ENCODE measurements at places on chromosomes 7 and 10.

DNA sequence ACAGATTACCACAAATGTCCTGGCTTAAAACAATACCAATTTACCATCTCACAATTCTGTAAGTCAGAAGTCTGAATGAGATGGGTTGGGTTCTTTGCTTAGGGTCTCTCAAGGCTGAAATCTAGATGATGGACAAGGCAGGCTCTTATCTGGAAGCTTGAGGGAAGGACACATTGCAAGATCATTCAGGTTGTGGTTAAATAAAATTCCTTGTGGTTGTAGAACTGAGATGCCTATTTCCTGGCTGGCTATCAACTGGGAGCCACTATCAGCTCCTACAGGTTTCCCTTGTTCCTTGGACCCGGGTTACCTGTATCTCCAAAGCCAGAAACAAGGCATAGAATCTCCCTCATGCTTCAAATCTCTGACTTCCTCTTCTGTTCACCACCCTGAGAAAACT lies 148.4 kb downstream of the MDFIC start:
- DNase-seq: no peak

DNA sequence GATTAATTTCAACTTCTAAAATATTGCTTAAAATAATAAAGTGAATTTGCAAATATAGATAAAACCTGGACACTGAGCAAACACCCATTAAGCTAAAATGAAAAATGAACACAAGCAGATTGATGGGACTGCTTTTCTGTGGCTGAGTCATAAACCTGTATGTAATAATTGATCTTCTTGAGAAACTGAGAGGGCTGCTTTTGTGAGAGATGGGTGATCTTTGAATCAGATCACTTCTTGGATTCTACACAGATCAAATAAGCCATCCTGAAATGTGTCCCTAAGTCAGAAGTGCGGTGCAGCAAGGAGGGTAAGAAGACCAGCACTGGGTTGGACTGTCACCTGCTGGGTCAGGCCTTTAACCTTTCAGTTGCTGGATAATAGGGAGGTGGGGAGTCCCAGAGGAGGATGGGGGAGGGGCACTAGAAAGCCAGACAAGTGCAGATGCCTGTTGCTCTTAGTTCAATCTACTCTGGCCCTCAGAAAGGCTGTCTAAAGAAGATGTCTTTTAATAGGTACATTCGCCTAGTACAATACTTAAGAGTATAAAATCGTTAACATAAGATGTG lies 178.2 kb upstream of the NAMPT start:
- DNase-seq: no peak

DNA sequence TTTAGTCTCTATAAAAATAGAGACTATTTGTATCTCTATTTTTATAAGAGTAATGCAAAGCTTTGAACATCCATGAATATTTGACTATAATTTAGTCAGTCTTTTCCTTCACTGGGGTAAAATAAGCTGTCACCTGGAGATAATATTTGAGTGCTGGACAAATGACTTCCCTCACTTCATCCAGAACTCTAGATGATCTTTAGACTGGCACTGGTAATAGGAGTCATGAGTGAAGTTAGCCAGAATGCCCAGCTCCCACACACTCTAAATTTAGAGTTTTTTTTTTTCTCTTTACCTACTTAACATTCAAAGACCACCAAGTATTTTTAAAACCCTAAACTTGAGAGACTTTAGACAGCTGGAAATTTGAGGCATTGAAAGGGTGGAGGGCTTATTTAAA lies 100.7 kb downstream of the LSMEM1 start:
- no peak for DNase-seq

DNA sequence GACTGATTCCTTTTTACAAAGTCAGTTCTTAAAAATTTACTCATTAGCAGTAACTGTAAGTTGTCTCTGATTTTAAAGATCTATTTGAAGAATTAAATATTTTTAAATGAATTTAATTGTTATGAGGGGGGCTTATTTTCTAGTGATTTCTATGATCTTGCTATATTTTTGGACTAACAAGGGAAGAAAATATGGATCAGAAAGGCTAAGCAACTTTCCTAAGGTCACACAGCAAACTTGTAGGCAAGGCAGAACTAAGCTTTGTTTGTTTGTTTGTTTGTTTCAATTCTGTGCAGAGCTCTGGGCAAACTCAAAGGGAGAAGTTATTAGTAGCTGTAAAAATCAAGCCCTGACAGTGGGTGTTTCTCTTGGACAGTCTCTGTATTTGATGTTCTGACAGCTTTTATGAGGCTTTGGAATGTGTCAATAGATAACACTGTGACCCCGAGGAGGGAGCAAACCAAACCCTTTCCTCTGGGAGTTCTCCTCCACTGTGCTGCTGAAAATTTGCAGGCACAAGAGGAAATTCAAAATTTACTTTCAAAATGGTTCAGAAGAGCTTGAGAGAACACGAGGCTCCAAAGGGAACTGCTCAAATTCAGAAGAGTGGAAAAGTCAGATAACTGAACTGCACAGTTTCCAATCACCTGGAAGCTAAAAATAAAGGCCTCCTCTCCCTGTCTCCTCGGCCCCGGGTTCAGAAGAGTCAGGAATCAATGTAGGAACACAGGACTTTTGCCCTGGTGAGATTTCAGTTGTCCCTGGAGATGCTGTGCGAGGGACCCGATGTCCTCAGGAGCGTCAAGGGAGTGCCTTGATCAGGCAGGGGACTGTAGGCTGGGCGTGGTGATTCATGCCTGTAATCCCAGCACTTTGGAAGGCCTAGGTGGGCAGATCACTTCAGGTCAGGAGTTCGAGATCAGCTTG lies 325.7 kb downstream of the GATA3 start:
- no peak for DNase-seq

- DNase-seq: peak; percentile 96
Observed at GRCh38 chr10:17217631-17218232, 10.3 kb upstream of the VIM start.

- no peak for DNase-seq
Observed at GRCh38 chr7:70361821-70362220, 763.5 kb downstream of the AUTS2 start.

- no peak for DNase-seq
Observed at GRCh38 chr7:30930621-30931020, 19.0 kb downstream of the AQP1 start.

- peak; percentile 20 for DNase-seq
Observed at GRCh38 chr7:26398756-26399509, 107.3 kb downstream of the SNX10 start.

GRCh38 chr7:135508883-135509588 lies 866 bp downstream of the CNOT4 start:
- peak; percentile 52 for DNase-seq

- no peak for DNase-seq
Observed at GRCh38 chr10:17788646-17789045, 20.5 kb upstream of the MRC1 start.

DNA sequence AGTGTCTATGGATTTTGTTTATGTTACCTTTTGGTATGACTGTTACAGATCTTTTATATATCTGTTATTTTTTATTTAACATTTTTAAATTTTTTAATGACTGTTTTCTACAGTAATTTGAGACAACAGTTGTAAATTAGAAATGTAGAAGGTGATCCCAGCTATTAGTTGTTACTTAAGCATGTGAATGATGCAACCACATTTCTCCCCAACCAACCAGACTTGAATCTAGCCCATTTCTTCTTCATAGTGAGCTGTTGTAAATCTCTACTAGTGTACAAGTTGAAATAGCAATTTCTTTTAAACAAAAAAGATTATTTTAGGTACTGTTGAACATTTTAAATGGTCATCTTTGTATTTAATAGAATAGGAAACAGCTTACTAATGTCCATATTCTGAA lies 18.0 kb downstream of the TMEM106B start:
- DNase-seq: no peak

GRCh38 chr10:79159141-79159651 lies 90.4 kb downstream of the ZMIZ1 start:
- DNase-seq: peak; percentile 95

DNA sequence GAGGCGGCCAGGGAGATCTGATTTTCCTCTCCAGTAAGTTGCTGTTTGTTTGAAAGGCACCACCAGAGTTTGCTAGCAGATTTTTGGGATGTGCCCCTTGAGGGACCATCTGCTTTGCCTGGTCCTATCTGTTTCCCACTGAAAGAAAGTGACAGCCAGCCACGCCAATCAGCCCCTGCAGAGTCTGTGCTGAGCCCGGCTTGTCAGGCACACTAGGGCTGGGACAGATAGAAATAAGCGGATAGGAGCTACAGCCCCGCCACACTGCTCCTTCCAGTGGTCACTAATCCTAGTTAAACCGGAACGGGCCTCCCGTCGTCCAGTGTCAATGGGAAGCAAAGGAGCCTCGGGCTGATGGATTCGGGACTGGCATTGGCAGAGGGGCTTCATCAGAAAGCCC lies 161.9 kb upstream of the PRR15 start:
- DNase-seq: no peak

- DNase-seq: no peak
Observed at GRCh38 chr7:27154369-27154768, 2.0 kb upstream of the HOXA3 start.

DNA sequence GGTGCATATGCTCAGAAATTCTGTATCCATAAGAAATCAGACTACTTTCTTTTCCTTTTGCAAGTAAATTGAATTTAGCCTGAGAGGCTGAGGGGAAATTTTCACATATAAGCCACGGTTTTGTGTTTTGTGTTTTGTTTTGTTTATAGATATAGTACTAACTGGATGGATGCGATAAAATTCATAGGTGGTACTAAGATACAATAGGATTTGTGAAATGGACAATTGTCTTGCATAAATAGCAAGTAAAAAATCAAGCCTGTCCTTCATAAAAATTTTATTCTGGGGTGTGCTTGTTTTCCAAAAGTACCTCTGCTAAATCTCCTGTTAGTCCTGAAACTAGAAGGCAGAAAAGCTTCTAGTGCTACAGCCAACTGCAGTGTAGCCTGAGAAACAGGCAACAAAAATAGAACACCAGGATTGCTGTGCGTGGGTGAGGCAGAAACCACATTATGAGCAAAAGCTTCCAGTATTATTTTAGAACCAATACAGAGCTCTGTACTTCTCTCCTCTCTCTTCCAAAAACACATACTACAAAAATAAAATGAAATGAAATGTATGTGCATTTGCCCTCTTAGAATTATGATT lies 634 bp upstream of the HDAC9 start:
- peak; percentile 28 for DNase-seq

DNA sequence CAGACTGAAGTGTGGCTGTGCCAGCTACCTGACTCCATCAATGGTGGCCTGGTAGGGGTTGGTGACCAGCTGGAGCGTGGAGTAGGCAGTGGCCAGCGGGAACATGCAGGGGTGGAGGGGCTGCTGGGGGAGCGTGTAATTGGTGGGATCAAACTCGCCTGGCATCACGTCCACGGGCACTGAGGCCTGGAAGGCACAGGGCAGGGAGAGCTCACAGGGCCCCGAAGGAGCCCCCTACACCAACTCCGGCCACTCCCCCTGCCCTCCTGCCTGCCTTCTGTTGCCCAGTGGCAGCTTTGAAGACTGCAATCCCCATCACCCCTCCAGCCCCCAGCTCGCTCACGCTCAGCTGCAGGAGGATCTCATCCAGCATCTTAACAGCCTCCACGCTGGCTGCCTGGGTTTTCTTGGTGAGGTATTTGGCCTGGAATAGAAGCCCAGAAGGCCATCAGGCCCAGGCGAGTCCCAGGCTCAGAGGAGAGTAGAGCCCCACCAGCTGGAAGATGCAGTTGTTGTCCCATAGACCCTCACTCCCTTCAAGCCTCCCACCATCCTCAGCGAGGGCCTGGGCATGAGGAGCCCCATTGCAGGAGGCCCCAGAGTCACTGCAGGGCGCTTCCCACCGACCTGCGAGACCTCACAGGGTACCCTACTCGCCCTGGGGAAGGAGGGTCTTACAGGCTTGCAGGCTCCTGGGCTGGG lies 7.1 kb downstream of the POLD2 start:
- no peak for DNase-seq

DNA sequence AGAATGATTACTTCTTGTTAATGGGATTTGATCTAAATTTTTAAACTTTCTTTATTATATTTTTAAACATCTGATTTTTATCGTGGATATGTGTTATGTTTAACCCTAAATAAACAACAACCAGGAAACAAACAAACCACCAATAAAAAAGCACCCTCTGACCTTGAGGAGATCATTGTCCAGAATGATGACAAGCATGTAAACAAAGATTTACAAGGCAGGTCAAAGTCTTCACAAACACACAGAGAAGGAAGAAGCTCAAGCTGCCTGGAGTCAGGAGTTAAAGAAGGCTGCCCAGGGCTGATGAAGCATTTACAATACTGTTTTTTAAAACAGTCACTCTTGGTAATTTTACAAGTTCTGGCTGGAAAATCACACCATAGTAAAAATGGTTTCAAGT lies 31.0 kb upstream of the EGFR start:
- DNase-seq: no peak

DNA sequence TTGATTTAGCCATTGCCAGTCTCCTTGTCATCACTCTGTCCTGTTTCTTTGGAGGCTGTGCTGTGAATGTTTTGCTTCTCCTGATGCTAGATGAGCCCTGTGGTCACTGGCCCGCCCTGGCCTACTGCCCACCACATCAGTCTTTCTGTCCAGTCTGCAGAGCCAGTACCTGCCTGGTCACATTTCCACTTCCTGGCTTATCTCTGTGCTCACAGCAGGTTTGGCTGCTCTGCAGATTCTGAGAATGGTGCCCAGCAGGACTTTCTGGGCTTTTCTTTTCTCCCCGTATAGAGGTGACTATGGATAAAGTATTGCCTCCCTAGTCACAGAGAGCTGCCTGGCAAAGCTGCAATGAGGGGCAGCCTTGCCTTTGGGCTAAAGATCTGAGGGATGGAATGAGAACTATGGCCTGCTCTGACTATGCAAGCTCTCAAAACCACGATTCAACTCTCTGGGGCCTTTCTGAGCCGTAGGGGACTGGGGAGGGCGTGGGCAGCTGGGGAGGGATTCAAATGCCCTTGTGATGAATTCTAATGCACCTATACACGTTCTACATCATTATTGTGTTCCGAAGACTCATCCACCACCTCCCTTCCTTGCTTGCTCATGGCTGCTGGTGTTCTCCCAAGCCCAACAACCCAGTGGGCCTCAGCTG lies 410.4 kb upstream of the NPVF start:
- no peak for DNase-seq

GRCh38 chr7:69880840-69881239 lies 282.6 kb downstream of the AUTS2 start:
- no peak for DNase-seq

Data from ELR (cell line).